ENCODE measurements at places on chromosomes 11 and 22.

GRCh38 chr11:131814108-131814507 lies 443.7 kb downstream of the NTM start:
- DNase-seq, result no peak

DNA sequence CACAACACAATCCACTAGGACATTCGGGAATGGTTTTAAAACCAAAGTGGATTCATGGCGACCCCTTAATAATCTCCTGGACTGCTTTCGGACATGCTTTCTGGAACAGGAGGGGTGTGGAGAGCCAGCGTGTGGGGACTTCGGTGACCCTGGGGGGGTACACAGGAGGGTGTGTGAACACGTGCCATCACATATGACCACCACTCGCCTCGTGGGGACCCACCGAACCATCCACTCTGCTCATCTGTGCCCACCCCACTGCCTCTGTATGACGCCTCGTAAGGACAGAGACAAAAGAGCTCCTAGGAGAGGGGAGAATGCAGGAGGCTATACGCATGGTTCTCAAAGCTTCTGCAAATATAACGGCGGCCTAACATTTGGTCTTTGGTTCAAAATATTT lies 8.9 kb downstream of the LTO1 start:
- DNase-seq, result no peak

- no peak for DNase-seq
These were observed 7.4 kb downstream of the ATL3 start for GRCh38 chr11:63663809-63664208.

GRCh38 chr11:2775083-2775625 lies 75.4 kb upstream of the KCNQ1OT1 start:
- DNase-seq, result peak; percentile 65

- DNase-seq, result no peak
These were observed 11.8 kb upstream of the BCR start for GRCh38 chr22:23168391-23169042.

DNA sequence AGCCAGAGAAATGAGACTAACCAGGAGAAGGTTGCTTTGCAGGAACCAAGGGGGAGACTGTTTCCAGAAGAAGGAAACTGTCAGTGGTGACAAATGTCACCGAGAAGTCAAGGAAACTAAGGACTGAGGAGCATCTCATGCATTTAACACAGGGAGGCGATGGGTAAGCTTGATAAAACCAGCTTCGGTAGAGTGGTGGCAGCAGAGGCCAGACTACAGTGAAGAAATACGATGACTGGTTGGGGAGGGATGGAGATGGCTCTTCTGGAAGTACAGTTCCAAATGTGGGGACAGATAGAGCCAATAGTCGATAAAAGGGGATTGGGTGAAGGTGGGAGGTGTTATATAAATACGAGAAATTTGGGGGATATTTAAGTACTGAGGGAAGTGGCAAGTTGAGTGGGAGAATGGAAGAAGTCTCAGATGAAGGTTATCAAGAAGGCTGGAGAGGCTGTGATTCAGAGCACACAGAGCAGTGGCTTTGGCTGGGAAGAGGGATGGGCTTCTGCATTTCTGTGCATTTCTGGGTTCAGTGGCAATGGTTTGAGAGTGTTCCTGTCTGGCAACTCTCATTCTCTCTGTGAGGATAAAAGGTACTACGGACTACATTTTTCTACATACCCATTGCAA lies 29.2 kb downstream of the SC5D start:
- DNase-seq, result peak; percentile 21

- DNase-seq, result peak; percentile 11
These were observed 36.0 kb upstream of the CSNK1E start for GRCh38 chr22:38353142-38353629.

- no peak for DNase-seq
These were observed 42.9 kb downstream of the LINC01488 start for GRCh38 chr11:69524291-69524882.

- DNase-seq, result no peak
These were observed 57.8 kb upstream of the APOA1 start for GRCh38 chr11:116895048-116895757.

DNA sequence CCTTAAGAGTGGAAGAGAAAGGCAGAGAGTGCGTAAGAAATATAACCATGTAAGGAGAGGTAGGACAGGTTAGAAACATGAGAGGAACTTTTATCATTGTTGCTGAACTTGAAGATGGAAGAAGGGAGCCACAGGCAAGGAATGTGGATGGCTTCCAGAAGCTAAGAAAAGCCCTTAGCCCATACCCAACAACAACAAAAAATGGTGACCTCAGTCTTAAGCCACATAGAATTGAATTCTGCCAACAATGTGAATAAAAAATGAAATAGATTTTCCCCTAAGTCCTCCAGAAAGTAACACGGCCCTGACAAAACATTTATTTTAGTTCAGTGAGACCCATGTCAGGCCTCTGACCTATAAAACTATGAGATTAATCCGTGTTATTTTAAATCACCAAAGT lies 767.3 kb downstream of the FAM181B start:
- DNase-seq, result no peak

GRCh38 chr11:35477901-35478300 lies 47.5 kb downstream of the PAMR1 start:
- DNase-seq, result no peak

- no peak for DNase-seq
These were observed at the start of gene MCAM for GRCh38 chr11:119316729-119317591. Gene MCAM, minus strand, starts transcription at chr11:119317130. Its CDS starts 29 bp downstream, at chr11:119317101.

DNA sequence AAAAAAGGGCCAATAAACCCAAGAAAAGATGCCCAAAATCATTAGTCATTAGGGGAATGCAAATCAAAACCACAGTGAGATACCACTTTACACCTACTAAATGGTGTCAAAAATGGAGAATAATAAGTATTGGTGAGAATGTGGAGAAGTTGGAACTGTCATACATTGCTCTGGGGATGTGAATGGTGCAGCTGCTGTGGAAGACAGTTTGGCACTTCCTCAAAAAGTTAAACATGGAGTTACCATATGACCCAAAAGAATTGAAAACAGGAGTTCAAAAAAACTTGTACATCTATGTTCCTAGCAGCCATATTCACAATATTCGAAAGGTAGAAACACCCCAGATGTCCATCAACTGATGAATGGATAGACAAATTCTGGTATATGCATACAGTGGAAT lies 24.5 kb upstream of the DLAT start:
- no peak for DNase-seq

DNA sequence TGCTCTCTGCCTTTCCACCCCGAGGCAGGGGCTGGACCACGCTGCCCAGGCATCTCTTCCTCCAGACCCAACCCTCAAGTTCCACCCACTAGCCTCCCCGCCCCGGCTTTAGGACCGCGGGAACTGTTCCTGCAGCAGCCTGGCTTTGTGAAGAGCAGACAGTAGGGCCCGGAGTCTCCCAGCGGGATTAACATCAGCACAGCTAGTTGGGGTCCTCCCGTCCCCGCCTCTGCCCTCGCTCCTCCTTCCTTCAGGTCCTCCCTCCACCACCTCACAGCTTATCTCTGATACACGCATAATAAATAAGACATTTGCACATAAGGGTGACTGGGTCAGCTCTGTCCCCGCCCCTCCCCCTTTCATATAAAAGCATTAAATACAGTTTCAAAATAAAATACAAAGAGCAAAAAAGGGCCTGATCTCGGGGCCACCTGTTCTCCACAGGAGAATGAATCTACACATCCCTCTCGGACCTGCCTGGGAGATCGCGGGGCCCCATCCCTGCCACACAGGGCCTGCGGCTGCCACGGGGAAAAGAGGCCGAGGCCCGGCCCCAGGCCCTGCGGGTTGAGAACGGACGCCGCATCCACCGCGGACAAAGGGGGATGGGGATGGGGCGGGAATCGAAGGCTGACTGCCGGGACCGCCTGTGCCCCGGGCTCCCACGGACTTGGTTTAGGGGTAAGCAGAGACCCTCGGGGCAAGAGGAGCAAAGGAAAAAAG lies 6.5 kb downstream of the ZFTA start:
- no peak for DNase-seq

DNA sequence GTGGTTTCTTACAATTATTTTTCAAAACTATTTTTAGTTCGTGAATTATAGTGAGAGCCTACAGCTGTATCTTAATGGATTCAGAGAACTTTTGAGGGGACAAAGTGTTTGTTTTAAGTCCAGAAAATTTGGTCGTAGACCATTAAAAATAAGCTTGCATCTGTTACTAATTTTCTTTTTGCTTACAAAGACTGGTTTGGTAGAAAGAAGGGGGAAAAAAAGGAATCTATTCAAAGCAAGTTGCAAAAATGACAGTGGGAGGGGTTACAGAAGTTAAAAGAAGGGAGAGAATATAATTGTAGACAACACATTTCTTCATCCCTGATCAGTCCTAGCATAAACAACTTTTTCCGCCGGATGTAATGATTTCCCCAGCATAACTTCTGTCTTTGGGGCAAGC lies 72.1 kb downstream of the AMOTL1 start:
- DNase-seq, result no peak

- peak; percentile 82 for DNase-seq
These were observed 13.4 kb downstream of the SYT7 start for GRCh38 chr11:61567286-61568061.

- no peak for DNase-seq
These were observed 23.0 kb downstream of the PAX6 start for GRCh38 chr11:31788085-31788484.

GRCh38 chr11:8838248-8838647 lies 72.7 kb upstream of the AKIP1 start:
- no peak for DNase-seq

DNA sequence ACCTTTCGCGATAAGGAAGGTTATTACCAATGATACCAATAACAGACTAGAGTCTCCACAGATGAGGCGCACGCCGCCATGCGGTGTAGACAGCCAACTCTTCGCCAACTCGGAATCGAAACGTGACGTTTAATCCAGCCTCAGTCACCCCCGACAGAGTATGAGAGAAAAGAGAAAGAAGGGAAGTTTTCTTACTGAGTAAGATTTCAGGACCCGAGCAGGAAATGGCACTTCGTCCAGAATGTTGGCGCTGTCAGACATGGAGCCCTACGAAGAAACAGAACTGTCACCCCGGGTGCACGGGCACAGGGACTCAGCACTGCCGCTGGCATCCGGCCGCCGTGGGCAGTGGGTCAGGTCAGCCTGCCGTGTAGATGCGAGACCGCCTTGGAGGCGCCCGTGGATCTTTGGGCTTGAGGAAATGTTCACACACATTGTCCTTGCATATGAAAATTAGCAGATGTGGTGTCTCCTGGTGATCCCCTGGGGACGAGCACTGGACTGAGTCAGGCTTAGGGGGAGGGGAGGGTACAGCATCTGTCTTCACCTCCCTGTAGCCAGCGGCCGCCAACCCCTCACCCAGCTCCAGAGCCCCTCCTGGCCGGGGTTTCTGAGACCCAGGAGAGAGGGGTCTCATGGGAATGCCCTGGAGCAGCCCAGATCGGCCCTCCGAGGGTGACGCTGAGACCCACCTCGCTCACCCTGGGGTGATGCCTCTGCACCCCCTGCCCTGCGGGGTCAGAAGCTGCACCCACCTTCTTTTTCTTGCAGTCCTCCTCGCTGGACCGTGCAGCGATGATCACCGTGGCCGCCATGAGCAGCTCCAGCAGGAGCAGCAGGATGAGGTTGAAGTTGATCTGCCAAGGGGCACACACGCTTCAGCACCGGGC lies 8.3 kb downstream of the MLC1 start:
- DNase-seq, result no peak

DNA sequence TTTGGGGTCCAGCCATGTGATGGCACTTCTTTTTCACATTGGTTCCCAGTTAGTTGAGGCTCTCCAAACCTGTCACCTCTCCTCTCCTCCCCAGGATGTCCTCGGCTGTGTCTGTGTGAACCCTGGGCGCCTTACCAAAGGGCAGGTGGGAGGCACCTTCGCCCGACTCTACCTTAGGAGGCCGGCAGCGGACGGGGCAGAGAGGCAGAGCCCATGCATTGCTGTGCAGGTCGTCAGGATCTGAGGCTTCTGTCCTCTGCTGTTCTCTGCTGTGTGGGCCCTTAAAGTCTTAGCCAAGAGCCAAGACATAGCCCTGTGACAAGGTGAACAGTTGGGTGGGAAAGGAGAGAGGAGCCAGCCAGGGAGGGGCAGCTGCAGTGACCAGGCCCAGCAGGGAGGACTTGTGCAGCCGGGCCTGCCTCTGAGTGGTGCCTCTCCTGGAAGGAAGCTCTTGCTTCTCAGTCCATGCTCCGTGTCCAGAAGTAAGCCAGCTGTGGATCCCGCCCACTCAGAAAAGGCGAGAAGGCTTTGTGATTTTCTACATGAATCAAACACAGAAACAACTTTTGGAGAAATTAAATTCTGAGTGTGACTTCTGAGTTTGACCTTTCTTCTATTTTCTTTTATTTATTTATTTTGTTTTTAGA lies 17.5 kb upstream of the CDC42EP2 start:
- no peak for DNase-seq

- DNase-seq, result no peak
These were observed 327 bp upstream of the MED17 start for GRCh38 chr11:93783765-93784144.

GRCh38 chr22:17106161-17106784 lies 14.9 kb downstream of the TMEM121B start:
- no peak for DNase-seq

- DNase-seq, result no peak
These were observed 29.8 kb upstream of the EED start for GRCh38 chr11:86214710-86215109.

DNA sequence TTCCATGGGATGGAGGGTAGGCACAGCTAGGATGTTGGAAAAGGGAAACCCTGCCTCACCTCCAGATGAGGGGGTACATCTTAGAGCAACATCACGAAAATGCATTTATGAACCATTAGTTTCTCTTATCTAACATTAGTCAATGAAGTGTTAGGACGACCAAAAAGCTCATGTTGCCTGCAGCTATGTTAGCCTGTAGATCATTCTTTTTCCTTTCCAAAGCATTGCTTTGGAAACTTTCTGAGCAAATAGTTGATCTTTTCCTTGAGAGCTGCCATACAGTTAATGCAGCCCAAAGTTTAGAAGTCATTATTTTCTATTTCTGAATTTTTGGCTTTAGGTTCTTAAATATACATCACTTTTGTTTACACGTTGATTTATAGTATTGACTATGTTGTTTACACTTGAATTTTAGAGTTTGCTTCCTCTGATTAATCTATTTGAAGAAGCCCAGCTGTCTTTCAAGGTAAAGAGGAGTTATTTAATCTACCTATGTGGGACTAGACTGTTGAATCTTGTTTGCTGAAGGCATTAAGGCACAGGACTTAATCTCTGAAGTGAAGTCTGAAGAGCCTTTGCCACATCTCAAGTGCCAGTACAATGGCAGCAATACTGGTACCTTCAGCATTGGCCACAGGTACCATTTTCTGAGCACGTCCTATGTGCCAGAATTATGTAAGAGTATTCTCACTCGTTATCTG lies 11.0 kb downstream of the POU2AF3 start:
- DNase-seq, result no peak

GRCh38 chr11:113073290-113073953 lies 112.2 kb downstream of the NCAM1 start:
- no peak for DNase-seq

- DNase-seq, result no peak
These were observed 61.8 kb downstream of the PIK3C2A start for GRCh38 chr11:17145972-17146371.

GRCh38 chr11:62372871-62373270 lies 35.6 kb downstream of the ASRGL1 start:
- no peak for DNase-seq

GRCh38 chr11:61892085-61892370 lies 683 bp upstream of the FADS3 start:
- DNase-seq, result no peak

- no peak for DNase-seq
These were observed 677.2 kb upstream of the TENM4 start for GRCh38 chr11:80118073-80118472.

GRCh38 chr11:5596607-5597201 lies at the start of gene TRIM6:
Gene TRIM6, plus strand, starts transcription at chr11:5596637. Its CDS starts 261 bp downstream, at chr11:5596898.
- DNase-seq, result no peak

- DNase-seq, result no peak
These were observed 120.1 kb upstream of the OR9Q1 start for GRCh38 chr11:57903441-57904123.
